ENCODE measurements at places on chromosomes 5 and 9.

- DNase-seq, result no peak
Observed at GRCh38 chr5:140238756-140239155, 63.8 kb downstream of the CYSTM1 start.

- no peak for DNase-seq
Observed at GRCh38 chr5:53674121-53674520, 113.7 kb downstream of the NDUFS4 start.

DNA sequence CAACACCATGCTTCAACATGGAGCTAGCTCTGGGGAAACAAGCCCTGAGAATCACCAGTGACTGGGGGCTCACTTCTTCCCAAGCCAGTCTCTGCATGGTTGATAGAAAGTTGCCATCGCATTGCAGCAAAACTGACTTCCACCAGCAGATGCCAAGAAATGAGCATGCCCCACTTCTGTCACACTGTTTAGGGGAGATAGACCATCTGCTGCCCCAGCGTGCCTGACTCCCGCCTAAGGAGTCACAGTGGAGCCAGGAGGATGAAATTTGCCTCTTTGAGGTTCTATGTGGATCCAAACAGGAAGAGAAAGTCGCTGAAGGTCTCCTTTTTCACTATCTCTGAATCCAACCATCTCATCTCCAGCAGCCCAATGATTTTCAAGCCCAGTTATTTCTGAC is 116.7 kb upstream of the SLIT3 start:
- no peak for DNase-seq

GRCh38 chr9:2496934-2497333 is 124.7 kb upstream of the VLDLR start:
- no peak for DNase-seq

DNA sequence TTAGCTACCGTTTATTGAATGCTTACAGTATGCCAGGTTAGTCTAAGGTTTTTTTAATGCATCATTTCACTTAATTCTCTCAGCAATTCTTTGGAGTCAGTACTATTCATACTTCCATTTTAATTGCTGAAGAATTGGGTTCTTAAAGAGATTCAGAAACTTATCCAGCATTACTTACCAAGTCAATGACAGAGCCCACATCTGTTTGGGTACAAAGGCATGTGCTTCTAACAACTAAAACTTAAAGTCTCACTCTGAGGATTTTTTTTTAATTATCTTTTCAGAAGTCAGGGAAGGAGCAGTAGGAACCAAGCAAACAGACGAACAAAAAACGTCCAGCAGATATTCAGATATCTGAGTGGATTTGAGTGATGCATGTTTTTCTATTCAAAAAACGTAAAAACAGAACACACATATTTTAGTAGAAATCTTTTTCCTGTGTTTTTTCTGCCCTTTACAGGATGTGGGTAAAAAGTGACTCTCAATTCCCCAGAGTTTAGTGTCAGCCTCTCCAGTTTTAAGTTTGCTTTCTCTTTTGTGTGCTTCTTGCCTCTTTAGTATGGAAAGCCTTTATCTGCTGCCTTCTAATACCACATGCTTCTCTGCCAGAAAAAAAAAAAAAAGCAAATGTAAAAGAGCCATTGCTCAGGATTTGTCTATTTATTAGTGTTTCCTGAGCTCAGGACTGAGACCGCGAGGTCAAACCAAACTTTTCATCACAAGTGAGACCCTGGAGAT is 118.0 kb downstream of the PRKACG start:
- no peak for DNase-seq

DNA sequence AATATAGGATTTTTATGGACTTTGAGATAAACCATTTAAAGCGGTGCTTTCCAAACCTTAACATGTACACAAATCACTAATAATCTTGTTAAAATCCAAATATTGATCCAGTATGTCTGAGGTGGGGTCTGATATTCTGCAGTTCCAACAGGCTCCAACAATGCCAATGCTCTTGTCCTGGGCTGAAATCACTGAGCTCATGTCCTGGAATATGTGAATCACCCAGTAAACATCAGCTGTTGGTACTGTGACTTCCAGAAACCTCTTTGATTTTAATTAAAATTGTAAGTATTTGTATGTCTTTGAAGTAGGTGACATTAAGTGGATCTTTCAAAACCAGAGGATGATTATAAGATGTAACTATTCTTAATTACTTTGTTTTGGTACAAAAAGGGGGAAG is 52.8 kb upstream of the CAST start:
- no peak for DNase-seq
